ENCODE measurements at places on chromosomes 7 and 10.

DNA sequence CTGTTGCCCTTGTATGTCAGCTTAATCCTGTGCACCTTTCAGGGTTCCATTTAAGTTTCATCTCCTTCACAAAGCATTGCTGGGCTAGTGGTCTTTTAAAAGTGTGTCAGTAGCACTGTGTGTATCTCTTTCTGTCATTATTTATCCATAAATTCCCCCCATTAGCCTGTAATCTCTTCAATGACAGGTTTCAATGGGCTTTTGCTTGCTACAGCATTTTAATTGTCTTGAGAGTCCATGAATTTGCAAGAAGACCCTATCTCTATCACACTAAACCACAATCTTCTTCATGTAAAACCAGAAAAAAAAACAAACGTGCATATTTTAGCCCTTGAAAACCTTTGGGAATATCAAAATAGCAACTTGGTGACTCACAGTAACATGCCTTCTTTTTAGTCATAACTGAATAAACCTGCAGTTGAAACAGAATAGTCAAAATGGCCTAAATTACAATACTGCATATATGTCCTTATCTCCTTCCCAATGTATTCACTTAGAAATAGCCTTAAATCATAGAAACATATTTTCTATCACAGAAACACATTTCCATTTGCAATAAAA is 118.6 kb downstream of the PON1 start:
- DNase-seq: no peak

DNA sequence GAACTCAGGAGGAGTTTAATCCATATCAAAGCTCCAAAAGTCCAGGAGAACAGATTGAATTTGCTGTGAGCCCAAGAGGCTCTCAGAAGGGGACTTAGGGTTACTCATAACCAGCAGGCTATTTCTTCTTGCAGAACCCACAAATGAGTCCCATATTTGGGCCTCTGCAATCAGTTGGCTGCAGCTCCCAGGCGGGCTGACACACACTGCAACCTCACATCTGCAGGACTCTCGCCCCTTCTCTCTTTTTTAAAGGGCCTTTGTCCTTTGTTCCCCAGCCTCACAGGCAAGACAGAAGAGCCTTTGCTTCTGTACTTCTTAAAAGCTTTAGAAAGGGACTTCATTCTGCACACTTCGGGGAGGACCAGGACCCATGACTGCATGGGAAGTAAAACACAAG is 26.7 kb downstream of the CREB3L2 start:
- no peak for DNase-seq

- DNase-seq: no peak
These were observed 20.0 kb upstream of the CREB3L2 start for GRCh38 chr7:138021889-138022288.

DNA sequence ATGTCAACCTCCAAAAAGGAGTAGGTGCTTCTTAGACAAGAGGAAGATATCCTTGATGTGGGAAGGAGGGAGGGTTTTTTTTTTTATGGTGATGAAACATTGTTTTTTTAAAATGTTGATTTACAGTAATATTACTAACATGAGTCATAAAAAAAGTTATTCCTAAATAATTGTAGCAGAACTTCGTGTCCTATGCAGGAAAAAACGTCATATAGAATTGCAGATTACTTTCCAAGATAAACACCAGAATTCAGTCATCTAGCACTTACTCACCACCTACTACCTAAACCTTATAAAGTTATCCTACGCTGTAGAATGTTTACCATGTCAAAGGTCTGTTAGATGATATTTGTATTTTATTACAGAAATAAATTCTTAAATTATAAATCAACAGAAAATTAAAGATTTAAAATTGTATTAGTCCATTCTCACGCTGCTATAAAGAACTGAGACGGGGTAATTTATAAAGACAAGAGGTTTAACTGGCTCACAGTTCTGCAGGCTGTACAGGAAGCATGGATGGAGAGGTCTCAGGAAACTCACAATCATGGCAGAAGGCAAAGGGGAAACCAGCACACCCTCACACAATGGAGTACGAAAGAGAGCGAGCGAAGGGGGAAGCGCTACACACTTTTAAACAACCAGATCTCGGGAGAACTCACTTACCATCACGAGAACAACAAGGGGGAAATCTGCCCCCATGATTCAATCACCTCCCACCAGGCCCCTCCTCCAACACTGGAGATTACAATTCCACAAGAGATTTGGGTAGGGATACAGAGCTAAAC is 105.2 kb upstream of the NEBL start:
- no peak for DNase-seq

DNA sequence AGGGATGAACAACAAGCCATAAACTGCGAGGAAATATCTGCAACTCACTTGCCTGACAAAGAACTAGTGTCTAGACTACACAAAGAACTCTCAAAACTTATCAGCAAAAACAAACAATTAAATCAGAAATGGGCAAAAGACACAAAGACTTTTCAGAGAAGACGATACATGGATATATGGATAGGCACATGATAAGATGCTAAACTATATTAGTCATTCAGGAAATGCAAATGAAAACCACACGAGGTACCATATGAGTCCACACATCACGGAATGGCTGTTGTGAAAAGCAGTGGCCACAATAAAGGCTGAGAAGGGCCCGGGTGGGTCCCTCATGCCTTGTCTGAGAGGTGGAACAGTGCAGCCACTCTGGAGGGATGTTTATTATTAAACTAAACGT is 267.8 kb downstream of the WDR37 start:
- DNase-seq: no peak

GRCh38 chr7:90178166-90178565 is 23.9 kb downstream of the STEAP1 start:
- no peak for DNase-seq

GRCh38 chr7:131633342-131633843 is 77.0 kb upstream of the PODXL start:
- DNase-seq: no peak

DNA sequence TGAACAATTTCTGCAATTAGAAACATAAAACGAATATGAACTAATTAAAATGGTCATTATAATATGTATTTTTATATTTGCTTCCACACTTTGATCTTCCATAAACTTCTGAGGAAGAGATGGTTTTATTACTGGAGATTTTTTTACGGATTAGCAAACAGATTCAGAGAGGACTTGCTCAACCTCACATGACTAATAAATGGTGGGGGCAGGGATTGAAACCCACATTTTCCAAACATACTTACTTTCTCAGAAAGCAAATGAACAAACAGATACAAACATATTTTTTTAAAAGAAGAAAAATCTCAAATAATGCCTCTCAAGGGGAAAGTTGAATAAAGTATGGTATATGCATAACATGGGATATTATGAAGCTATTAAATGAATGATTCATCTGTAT is 18.3 kb downstream of the ANKMY2 start:
- no peak for DNase-seq

GRCh38 chr7:10973942-10974911 is 555 bp downstream of the PHF14 start:
- DNase-seq: peak; percentile 6

GRCh38 chr7:142300689-142301088 is 42.8 kb upstream of the PRSS58 start:
- no peak for DNase-seq

DNA sequence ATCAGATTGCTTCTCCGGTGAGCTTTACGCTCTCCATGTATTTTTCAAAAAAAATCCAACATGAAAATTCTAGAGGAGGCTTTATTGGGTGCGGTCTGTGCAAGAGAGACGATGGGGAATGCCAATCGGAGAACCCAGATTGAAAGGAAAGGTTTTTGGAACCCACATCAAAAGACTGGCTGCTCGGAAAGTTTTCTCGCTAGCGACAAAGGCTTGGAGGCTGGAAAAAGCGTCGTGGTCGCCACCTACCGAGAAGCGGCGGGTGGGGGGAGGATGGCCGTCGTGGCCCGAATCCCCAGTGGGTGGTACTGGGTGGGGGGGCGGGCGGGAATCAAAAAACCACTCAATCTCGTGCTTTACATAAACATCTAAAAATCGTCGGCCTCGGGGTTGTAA is 1.1 kb upstream of the GTF2I start:
- peak; percentile 35 for DNase-seq

DNA sequence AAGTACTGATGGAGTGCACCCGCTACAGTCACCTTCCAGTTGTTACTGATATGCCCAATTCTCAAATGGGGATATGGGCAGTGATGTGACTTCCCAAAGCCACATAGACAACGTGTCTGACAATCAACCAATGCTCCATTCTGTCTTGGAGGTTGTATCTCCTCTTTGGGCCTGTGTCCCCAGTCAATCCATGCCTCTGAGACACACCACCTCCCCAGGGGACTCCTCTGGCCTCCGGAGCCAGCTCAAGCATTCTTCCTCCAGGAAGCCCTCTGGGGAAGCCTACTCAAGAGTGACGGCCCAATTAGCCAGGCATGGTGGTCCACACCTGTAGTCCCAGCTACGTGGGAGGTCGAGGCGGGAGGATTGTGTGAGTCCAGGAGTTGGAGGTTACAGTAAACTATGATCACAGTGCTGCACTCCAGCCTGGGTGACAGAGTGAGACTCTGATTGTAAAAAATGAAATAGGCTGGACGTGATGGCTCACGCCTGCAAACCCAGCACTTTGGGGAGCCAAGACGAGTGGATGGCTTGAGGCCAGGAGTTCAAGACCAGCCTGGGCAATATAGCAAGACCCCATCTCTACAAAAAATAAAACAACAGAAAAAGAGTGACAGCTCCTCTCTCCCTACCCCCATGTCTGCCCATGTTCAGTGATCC is 99.5 kb upstream of the TNRC18 start:
- no peak for DNase-seq

GRCh38 chr10:75432176-75432575 is 752 bp downstream of the LRMDA start:
- no peak for DNase-seq

GRCh38 chr7:87347664-87348063 is 2.2 kb downstream of the CROT start:
- no peak for DNase-seq

- no peak for DNase-seq
These were observed 140.3 kb upstream of the LAMB4 start for GRCh38 chr7:108270385-108271015.

GRCh38 chr10:117574498-117575146 is 32.1 kb downstream of the EMX2 start:
- DNase-seq: no peak

DNA sequence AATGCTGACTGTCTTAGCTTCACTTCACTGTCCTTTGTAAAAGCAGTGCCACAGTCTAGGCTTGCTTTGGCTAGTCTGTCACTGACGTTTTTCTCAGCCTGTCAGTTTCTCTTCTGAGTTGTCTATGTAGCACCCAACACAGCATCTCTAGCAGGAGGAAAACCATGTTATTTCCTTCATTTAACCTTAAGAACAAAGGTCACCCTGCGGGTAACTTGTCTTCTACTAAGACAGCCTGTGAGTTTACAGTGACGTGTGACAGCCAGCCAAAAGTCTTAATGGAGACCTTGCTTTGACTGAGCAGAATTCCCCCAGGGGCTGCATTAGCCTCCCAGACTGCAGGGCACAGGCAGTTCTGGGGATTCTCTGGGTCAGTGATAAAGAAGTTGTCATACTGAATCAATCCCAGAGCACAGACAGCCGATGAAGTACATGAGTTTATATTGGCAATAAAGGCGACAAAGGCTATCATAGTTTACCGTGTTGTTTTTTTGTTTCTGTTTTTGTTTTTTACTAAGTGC is 296.0 kb upstream of the KIAA1217 start:
- no peak for DNase-seq

DNA sequence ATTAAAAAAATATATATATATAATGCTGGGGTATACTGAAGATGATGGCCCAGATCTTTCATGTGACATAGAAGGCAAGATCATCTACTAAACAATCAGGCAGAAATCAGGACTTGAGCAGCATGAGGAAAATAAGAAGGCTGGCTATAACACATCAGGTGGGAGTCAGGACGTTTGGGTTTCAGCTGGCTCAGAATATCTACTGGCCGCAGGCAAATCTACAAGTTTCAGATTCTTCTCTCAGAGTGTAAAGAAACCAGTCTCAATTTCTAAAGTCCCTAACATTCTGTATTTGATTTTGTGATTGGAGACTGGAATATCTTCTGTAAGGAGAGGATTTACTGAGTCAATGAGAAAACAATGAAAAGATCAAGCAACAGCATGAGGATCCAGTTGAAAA is 37.7 kb upstream of the FAM3C start:
- DNase-seq: no peak

- no peak for DNase-seq
These were observed 42.6 kb upstream of the SLC35G1 start for GRCh38 chr10:93851169-93851568.

DNA sequence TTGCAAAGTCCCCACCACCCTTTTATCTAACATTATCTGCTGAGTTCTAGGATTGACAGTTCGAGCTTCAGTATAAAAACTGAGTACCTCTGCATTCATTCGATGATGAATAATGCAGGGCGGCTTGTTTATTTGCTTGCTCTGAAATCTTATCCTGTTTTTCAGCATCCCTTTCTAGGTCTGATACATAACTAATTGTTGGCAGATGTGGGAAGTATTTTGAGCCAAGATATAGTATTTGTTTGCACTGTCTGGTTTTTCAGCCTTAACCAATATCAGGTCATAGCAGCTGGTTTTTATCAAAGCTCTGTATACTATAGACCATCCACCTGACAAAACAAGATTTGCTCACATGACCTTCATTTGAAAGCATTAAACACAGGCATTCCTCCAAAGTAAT is 161.4 kb downstream of the TFEC start:
- no peak for DNase-seq

DNA sequence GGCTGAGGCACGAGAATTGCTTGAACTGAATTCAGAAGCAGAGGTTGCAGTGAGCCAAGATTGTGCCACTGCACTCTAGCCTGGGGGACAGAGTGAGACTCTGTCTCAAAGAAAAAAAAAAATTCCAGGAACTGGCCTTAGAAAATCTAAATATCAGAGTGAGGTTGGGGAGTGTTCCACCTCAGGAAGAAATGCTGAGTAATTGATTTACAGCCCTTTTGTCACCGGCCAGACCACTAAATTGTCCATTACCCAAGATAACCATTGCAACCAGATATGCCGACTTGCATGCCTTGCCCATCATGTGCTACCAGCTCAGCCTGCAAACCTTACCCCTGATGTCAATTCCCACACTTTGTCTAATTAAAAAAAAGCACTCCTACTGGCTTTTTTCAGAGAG is 42.4 kb downstream of the CRCP start:
- DNase-seq: no peak

GRCh38 chr10:97039538-97040247 is 146.1 kb downstream of the SLIT1 start:
- DNase-seq: no peak

- no peak for DNase-seq
These were observed 82.3 kb downstream of the ZEB1 start for GRCh38 chr10:31401287-31401686.

DNA sequence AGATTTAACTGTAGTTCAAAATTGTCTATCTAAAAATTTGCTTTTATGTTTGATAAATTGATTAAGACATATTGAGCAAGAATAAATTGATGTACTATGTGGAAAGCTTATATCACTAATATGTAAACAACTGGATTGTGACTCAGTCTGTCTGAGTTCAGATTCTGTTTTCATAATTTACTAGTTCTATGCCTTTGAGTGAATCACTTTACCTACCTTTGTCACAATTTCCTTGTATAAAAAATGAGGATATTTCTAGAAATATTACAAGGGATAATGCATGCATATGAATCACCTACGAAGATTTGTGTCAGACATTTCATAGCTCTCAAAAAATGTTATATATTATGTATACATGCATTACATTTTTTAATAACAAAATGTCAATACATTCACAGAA is 245.1 kb upstream of the ZWINT start:
- DNase-seq: no peak

- DNase-seq: no peak
These were observed 10.7 kb upstream of the INSYN2A start for GRCh38 chr10:127207081-127207480.

- DNase-seq: no peak
These were observed 347.8 kb downstream of the ETV1 start for GRCh38 chr7:13641714-13642113.

Measured in CD4-positive, alpha-beta T cell treated with Interleukin-1 beta for 1 hour (primary cell).